Activated naive CD4-positive, alpha-beta T cell treated with Interleukin-2 at 50 U/mL for 16 hours (primary cell): ENCODE measurements at places on chromosomes 4 and X.

DNA sequence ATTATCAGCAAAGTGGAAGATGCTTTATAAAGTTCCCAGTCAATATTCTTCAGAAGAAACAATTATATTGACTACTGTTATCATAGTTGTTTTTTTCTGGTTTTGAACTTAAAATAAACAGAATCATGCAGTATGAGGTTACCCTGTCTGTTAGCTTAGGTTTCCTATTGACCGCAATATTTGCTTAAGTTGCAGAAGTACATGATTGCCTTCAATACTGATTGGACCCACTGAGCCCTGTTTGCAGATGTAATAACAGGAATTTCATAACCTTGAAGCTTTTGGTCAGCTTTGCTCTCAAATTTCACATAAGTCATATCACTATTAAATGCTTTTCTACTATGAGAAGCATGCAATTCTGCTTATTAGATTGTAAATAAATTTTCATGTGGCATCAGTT is 229.1 kb upstream of the FSTL5 start:
- no peak for DNase-seq

DNA sequence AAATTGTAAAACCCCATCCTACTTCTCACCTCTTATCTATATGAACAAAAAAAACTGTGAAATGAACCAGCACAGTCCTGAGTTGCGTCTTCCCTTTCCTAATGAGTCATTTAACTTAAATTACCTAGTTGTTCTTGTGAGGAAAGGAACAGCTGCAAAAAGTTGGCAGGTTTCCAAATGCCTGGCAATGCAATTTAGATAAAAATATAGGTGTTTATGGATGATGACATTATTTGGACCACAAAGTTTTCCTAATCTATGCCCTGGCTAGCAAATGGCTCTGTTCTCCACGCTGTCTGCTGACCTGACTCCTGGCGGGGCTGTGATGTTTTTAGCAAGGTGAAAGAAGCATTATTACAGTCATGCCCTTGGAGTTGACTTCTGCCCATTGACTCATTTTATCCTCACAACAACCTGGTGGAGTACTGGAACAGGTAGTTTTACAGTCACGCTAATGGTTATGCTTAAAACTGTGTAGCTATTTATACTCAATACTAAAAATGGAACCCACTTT is 29.8 kb upstream of the RELL1 start:
- no peak for DNase-seq

DNA sequence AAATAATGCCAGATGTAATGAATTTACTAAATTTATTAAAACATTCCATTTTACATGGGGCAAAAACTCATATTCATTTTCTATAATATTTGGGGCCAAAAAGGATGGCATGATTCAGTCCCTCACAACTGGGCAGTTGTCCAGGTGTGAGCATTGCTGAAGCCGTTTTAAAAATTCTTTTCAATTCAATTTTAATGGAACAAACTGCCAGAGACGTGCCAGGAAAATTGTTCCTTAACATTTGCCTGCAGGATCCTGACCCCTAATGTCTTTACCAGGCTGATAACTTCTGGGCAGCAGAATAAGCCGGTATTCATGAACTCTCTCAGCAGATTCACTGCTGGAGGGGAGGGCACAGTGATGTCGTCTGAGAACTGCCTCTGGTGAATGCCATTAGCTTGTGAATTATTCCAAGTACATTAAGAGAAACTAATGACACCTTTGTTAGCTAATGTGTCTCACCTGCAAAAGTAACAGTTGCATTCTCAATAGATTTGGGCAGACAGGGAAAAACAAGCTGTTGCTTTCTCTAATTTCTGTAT is 1445.1 kb upstream of the TENM3 start:
- no peak for DNase-seq

- DNase-seq, result no peak
These were observed 57.9 kb upstream of the TEX13D start for GRCh38 chrX:124274438-124275181.

DNA sequence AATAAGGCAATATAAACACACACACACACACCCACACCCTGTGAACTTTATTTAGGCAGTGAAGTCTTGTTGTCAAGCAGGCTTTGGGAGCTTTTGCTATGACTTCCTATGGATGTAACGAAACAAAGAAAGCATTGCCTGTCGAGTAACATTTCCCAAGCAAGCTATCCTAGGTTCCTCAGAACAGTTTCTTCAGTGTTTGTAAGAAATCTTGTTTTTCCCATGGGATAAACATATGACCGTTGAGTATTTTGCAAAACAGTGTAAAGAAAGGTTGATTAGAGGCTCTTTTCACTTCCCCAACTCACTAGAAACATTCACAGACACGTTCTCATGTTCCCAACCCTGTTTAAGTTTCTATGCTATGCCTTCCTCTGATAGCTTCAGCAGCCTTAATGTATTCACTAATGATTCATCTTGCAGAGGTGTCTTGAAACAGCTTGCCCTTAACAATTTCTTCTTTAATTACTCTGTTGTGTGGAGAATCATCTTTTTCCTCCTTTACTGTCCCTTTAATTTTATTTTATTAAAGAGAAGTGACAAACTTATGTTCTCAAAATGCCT is 1947.1 kb upstream of the TENM3 start:
- DNase-seq, result no peak

- DNase-seq, result no peak
These were observed 31.7 kb upstream of the SPRY1 start for GRCh38 chr4:123364906-123365305.

- no peak for DNase-seq
These were observed 28.0 kb downstream of the LHFPL1 start for GRCh38 chrX:112651766-112652165.

DNA sequence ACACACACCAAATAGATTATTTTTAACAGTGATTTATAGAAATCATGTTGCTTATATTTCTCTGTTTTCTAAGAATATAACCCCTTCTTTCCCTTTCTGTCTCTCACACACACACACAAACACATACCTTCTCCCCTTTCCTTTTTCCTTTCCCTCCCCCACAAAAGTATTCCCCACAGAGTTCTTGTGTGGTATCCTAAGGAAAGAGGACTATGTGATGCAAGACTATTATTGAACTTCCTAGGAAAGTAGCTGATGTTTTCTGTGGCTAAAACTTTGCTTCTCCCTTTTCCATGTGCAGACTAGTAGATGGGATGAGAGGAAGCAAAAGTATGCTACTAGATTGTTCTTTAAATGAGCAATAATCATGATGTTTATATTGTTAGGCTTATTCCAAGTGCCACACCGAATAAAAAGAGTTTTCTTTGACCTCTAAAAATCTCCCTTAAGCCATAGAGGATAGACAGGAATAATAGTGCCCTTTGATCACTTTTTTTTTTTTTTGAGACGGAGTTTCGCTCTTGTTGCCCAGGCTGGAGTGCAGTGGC is 38.7 kb downstream of the CPEB2 start:
- DNase-seq, result no peak

GRCh38 chrX:106302304-106302703 is 134.2 kb downstream of the PWWP3B start:
- no peak for DNase-seq

DNA sequence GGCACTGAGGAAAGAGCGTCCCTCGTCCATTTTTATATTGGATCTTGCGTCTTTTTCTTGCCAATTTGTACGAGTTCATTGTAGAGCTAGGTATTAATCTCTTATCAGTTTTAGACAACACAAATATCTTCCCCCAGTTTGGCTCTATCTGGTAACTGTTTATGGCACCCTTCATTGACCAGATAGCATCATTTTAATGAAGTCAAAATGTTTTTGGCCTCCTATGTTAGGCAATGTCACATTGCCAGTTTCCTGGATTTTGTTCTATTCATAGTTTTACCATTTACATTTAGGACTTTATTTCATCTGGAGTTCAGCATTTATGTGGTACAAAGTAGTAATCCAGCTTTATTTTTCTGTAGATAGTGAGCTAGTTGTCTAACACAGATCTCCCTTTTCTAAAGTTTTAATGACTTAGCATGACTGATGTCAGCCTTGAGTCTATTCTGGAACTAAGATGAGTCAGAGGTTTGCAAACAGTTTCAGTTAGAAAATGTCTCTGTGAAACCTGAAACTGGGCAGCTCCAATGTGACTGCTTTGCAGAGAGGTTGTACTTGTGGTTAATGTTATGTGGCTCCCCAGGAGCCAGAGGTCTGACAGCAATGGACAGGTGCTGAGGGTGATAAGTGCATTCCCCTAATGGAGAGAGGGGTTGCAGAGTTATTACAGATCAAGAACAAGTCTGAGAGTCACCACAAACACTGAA is 5.3 kb upstream of the STBD1 start:
- peak; percentile 25 for DNase-seq

GRCh38 chrX:7787714-7788113 is 55.3 kb upstream of the VCX start:
- no peak for DNase-seq

GRCh38 chr4:161256172-161256571 is 907.6 kb downstream of the FSTL5 start:
- DNase-seq, result no peak

DNA sequence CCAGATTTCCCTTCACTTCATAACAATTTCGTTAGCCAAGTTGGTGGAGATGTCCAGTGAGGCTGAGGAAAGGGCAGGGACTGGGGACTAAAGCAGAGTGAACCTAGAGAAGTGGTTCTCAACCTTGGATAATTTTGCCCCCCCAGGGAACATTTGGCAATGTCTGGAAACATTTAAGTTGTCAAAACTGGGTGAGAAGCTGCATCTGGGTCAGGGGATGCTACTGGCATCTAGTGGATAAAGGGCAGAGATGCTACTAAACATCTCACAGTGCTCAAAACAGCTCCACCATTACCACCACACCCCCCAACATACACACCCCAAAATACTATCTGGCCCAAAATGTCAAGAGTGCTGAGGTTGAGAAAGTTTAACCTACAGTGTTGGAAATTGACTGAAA is 32.0 kb upstream of the FGF16 start:
- no peak for DNase-seq

DNA sequence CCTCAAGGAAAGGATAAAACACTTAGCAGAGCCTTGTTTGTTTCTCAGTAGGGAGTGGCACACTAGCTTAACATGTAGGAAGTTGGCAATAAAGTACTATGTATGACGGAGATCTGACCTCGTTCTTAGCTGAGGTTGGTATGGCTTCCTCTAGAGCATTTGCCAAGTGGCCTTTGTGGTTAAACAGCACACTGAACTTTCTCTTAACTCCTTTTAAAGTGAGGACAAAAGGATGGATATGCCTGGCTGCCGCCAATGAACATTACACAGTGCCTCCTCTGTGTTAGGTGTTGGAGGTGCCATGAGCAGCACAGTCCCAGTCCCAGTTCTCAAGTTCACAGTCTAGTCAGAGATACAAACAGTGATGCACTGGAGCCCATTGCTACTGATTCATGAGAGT is 54.4 kb downstream of the VGLL1 start:
- DNase-seq, result no peak

GRCh38 chr4:8818063-8818881 is 53.4 kb downstream of the HMX1 start:
- no peak for DNase-seq

GRCh38 chr4:95761871-95762270 is 78.0 kb upstream of the PDHA2 start:
- no peak for DNase-seq

- no peak for DNase-seq
These were observed 35.5 kb upstream of the CD99L2 start for GRCh38 chrX:150933945-150934350.

DNA sequence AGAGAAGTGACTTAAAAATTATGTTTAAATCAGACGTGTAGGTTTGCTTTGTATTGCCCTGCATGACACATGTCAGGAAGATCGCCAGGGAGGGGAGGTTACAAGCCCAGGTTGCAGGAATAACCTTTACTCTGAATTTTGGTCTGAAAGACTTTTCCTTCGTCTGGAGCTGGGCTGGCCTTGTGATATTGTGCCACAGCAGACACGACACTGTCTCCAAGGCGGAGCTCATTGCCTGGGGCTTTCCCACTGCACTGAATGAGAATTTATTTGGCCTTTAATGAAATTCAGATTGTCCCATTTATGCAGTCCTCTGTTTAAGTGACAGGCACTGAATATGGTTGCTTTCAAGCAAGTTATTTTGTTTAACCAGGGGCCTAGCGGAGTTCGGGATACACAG is 45.1 kb downstream of the RHOH start:
- peak; percentile 49 for DNase-seq

GRCh38 chrX:119885554-119886428 is 9.9 kb upstream of the AKAP14 start:
- no peak for DNase-seq

GRCh38 chrX:153340111-153340510 is 6.2 kb downstream of the ZNF275 start:
- DNase-seq, result no peak

GRCh38 chr4:122815248-122815647 is 11.4 kb upstream of the FGF2 start:
- DNase-seq, result no peak

- no peak for DNase-seq
These were observed 16.0 kb upstream of the FGF2 start for GRCh38 chr4:122810669-122811068.

- no peak for DNase-seq
These were observed 52.5 kb downstream of the SYNPO2 start for GRCh38 chr4:118941149-118941548.

GRCh38 chr4:189261475-189261874 is 679.2 kb upstream of the FRG1 start:
- no peak for DNase-seq

DNA sequence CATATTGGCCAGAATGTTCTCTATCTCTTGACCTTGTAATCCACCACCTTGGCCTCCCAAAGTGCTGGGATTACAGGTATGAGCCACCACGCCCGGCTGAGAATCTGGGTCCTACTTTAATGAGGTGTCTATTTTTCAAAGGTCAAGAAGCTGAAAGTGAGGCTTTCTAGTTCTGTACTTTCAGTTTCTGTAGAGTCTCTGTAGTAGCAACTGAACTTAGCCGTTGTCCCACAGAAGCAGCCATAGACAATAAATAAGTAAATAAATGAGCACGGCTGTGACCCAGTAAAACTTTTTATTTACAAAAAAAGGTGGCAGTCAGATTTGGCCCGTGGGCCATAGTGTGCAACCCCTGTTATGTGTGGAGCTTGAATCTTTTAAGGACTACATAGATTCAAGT is 92.0 kb downstream of the FNIP2 start:
- DNase-seq, result no peak

- DNase-seq, result no peak
These were observed 168.8 kb downstream of the MID1IP1 start for GRCh38 chrX:38970074-38970473.
